ENCODE measurements at places on chromosomes 7 and 10.

- DNase-seq, result no peak
Observed at GRCh38 chr10:123890756-123891143, 857 bp downstream of the CPXM2 start.

DNA sequence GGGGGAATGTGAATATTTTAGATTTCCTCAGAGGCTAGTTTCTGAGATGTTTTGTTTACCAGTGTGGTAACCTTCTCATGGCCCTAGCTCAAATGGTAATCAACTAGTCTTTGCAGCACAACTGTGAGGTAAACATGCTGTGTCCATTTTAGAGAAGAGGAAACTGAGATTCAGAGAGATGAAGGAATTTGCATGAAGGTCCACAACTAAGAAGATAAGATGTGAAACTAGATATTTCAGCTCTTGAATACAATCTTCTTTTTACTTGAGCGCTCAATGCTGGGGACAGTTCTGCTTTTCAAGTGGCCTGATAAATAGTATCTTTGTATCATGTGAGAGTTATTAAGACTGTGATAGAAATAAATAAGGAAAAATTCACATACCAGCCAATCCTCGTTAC, 245.4 kb downstream of the AUTS2 start:
- no peak for DNase-seq

- DNase-seq, result no peak
Observed at GRCh38 chr7:97576043-97576442, 155.8 kb upstream of the TAC1 start.

GRCh38 chr10:34853357-34853756, 38.3 kb upstream of the PARD3 start:
- DNase-seq, result no peak

- no peak for DNase-seq
Observed at GRCh38 chr10:96416643-96417042, 57.8 kb upstream of the OPALIN start.

DNA sequence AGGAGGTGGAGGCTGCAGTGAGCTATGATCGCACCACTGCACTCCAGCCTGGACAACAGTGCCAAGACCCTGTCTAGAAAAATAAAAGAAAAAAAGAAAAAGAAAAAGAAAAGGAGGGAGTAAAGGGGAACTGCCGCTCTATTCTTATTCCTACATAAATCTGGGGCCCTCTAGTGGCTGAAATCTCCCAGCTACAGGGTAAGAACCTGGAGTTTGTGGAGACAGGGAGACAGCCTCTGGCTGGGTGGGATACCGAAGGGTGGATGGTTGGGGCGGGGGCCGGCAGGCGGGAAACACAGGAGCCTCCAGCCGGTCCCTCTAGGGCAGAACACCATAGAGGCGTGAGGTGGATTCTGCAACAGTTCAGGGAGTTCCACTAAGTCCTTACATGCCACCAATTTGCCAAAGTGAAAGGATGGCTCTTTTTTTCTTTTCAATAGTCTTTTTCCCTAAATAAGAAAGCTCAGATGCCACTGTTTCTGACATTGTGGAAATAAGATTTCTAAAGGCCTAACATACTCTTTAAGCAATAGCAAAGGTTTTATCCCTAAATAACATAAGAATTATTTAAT, 117.3 kb downstream of the SVIL start:
- DNase-seq, result no peak

DNA sequence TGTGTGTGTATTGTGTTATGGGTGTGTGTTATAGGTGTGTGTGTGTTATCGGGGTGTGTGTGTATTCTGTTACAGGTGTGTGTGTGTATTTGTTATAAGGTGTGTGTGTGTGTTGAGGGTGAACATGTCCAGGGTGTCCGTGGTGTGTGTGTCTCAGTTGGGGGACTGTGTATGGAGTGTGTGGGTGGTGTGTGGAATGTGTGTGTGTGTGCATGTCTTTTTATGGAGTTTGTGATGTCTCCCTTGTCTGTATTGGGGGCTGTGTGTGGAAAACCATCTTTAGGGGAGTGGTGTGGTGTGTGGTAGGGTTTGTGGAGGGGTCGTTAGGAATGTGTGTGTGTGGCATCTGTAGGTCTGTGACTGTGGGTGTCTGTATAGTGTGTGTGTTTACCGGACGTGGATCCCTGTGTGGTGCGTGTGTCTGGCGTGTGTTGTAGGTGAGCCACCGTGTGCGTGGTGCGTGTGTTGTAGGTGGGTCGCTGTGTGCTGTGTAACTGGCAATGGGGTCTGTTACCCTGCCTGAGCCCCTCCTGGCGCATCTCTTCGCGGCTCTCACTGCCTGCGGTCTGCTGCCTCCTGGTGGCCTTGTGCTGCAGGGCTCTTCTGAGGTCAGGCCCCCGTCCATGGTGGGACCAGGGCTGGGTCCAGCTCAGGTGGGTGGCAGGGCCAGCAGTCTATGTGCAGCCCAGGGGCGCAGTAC, 61.7 kb downstream of the PALD1 start:
- DNase-seq, result no peak

DNA sequence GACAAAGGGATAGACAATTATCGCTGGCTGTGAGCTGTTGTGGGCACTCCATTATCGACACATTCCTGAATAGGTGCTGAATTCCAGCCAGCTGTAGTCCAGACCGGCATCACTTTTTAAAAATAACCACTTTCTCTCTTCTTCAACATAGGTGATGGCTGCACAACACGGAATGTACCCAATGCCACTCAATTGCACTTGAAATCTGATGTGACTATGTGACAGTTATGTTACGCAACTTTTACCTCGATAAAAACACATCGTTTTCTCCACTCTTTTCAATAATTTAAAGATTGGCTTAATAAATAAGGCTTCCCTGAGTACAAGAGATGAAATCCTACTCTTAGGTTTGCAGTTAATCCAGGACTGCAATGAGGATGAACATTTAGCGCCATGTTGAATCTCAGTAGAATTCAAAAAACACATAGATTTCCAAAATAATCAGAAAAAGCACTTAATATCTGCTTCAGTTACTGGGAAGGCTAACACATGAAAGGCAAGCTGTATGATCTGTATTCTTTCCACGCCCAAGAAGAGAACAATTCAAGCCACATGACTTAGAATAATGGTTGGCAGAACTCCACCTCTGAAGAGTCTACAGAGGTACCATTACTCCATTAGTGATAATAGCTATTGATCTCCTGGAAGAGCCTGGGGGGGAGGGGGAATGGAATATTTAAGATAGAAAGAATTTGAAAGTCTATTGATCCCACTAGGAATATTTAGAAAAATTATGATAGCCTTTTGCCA, 3.6 kb downstream of the YWHAG start:
- no peak for DNase-seq

DNA sequence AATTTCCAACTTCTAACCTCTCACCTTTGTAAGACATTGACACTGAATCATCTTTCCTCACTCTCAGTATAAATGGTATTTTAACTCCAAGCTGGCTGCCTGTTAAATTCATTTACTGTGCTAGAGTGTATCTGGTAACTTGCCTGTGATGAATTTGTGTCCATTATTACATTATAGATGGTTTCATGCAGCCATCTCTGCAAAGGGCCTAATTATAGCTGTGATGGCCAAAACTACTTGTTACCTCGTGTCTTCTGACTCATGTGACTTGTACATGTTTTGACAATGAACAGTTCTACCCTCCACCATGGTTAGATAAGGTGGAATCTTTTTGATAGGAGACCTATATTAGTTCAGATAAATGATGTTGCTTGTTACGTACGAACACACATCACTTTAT, 392.0 kb downstream of the PAXIP1 start:
- no peak for DNase-seq

- DNase-seq, result no peak
Observed at GRCh38 chr10:49074836-49075682, 40.3 kb downstream of the VSTM4 start.

DNA sequence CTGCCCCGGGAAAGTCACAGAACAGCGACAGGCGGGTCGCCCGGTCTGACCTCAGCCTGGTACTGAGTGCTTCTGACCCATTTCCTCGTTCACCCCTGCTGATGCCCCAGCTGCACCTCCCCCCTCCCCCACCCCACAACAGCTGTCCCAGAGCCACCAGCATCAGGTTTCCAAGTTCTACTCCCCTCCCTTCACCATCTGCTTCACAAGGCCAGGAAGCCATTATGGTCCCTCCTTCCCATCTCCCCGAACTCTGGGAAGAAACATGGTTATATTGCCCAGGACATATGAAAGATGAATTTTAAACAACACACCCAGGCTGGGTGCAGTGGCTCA, 301.9 kb upstream of the GALNT17 start:
- no peak for DNase-seq

DNA sequence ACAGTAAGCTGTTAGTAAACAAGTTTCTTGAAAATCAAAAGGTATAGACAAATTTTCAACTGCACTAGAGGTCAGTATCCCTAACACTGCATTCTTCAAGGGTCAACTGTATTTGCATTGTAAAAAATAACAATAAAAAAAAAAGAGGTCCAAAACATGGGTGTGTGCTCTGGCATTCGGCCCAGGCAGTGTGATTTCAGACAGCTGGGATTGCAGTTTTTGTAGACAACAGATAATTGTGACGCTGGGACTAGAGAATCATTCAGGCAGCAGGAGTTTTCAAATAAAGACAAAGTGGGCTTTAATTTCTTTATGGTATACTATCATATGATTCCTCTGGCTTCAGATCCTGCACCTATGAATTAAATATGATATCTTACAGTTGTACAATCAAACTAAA, 543.2 kb upstream of the SEMA3D start:
- DNase-seq, result no peak

- no peak for DNase-seq
Observed at GRCh38 chr7:4785371-4785770, 9.9 kb downstream of the AP5Z1 start.

GRCh38 chr7:28389504-28390395, 22.6 kb upstream of the CREB5 start:
- DNase-seq, result peak; percentile 71

GRCh38 chr7:73452999-73453635, 19.5 kb downstream of the FZD9 start:
- DNase-seq, result no peak

DNA sequence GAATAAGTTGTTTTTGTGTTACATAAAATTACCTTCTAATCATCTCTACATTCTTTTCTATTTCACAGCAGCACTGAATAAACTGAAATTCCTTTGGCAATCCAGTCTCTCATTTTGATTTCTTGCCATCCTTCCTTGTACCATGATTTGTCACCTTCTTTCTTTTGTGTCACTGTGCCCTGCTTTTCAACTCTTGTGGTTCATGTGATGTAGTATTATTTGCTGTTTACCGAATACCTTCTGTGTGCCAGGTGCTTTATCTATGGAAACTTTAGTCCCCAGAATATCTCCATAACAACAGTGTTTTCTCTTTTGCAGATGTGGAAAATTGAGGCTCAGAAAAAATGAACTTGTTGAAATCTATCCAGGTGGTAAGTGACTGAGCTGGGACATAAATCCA, 220.3 kb downstream of the STK31 start:
- no peak for DNase-seq

GRCh38 chr10:98673171-98673782, 226.5 kb upstream of the HPS1 start:
- DNase-seq, result no peak

DNA sequence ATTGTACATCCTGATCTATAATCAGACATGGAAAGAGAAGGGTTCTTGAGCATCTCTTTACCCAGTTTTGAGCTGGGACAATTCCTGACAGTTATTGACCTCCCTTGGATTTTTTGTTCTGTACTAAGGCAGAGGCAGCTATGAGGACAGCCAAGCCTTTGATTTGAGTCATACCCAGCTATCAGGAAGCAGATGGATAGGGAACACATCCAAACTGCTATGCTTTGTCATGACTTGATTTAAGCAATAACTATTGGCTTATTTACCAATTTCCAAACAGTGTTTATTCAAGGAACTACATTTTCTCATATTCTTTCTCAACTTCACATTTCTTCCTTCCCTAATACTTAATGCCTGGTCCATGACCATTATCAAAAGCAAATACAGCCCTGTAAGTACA, 396.4 kb upstream of the STEAP1 start:
- DNase-seq, result no peak

DNA sequence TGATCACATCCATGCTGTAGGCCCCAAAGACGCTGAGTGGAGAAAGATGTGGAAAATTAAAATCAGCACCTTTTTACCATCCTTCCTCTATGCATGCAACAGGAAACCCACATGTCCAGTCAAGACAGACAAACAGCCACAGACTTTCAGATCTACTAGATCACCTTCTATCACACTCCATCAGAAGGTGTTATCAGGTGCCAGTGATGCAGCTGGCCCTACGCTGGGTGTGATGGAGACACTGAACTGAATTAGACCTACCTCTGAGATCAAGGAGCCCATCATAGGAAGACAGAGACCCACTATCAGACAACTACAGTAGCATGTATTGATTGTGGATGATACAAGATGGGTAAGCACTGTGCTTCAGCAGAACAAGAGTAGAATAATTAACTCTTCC, 15.5 kb downstream of the CYP3A4 start:
- DNase-seq, result no peak

GRCh38 chr10:107894516-107894915, 730.0 kb upstream of the SORCS1 start:
- DNase-seq, result peak; percentile 4

GRCh38 chr10:70109064-70109729, 23.4 kb downstream of the AIFM2 start:
- no peak for DNase-seq

DNA sequence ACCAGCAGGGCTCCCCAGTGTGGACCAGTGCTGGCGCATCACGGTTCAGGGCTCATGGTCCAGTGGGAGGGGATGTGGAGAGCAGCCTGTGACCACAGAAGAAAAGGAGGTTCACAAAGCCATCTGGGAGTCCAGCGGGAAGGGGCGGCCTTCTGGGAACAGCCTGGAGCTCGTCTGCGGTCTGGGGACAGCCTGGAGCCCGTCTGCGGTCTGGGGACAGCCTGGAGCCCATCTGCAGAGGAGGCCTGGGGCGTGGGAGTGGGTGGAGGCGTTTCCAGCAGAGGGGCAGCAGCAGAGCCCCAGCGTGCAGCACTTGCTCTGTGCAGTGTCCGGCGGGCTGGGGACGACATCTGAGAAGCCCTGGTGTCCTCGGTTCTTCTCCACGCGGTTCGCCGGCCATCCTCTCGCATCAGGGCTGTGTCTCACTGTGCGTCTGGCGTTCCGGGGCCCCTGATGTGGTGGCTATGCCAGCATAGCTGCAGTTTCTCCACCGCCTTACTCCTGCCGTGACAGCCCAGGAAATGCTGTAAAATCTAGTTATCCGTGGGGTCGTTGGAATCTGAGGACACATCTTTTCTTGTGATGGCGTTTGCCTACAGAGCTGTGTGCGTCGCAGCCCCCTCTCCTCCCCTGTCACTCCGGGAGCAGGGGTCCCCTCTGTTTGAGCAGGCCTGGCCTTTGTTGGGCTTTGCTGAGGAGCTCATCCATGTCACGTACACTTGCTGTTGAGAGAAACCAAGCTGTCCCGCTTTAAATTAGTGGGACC, 104.6 kb downstream of the INPP5A start:
- no peak for DNase-seq

- no peak for DNase-seq
Observed at GRCh38 chr7:37445064-37445723, 3.5 kb downstream of the ELMO1 start.

- no peak for DNase-seq
Observed at GRCh38 chr10:43136432-43136831, 1.8 kb upstream of the CSGALNACT2 start.

GRCh38 chr7:35723011-35723410, 28.1 kb upstream of the HERPUD2 start:
- no peak for DNase-seq

- DNase-seq, result no peak
Observed at GRCh38 chr7:78510580-78511188, 712.1 kb downstream of the PHTF2 start.

- DNase-seq, result no peak
Observed at GRCh38 chr7:33790746-33791145, 114.6 kb upstream of the BMPER start.
